ENCODE measurements at places on chromosomes 16 and 17. TPM values are rescaled to one million over a fixed set of nuclear protein-coding genes. Genes with fewer than 3 reads are reported as not detected.
A peak's percentile ranks its signal among the peaks of the same experiment; 100 is the strongest.

DNA sequence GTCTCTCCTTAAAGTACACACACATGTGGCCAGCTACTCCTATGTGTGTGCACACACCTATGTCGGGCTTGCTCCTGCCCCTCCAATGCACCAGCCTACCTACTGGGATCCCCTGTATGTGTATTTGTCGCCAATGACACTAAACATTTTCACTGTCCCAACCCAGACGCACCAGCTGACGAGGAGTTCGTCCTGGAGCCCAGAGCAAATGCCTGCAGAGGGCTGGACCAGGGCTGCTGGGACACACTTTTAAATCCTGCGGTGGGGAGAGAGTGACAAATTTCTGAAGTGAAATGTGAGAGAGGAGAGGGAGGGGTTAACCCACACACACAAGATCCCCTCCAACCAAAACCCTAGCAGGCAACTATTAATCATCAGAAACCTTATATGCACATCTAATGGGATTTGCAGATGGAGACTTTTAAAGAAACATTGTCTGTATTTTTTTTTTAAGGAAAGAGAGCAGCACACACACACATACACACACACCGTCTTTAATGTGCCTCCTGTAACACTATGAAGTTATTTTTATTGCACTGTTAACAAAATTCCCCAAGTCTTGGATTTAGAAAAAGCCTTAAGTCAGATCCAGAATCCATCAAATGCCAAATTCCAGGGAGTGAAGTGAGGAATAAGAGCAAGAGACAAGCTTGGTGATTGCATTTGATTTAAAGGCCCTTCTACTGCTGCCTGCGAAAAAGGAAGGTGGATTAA is at the start of gene MEOX1:
Gene MEOX1, minus strand, starts transcription at position 224 of the 714 bp plus-strand sequence. CDS start 388 bp downstream, outside the sequence.
- H3K27me3 ChIP-seq, result peaks cover 10% of the 10 kb centered on the region
- peak within 1 kb of the TSS; percentile 81 for H3K27ac ChIP-seq
- H3K4me3 ChIP-seq, result peak within 1 kb of the TSS; percentile 59
- peaks cover 16% of the 10 kb centered on the region for H3K4me1 ChIP-seq

- peaks cover 7% of the 10 kb centered on the region for H3K36me3 ChIP-seq
- no peak for DNase-seq
- H3K4me3 ChIP-seq, result no peak overlapping the region
- H3K27me3 ChIP-seq, result no peaks in the 10 kb centered on the region
Observed at GRCh38 chr17:73224663-73225305, 31.9 kb downstream of the COG1 start.

- no peaks in the 10 kb centered on the region for H3K27me3 ChIP-seq
- no peak for DNase-seq
- H3K4me1 ChIP-seq, result no peaks in the 10 kb centered on the region
- H3K36me3 ChIP-seq, result peaks cover 6% of the 10 kb centered on the region
- no peak overlapping the region for H3K27ac ChIP-seq
Observed at GRCh38 chr17:76088041-76088867, 9.3 kb downstream of the ZACN start.

DNA sequence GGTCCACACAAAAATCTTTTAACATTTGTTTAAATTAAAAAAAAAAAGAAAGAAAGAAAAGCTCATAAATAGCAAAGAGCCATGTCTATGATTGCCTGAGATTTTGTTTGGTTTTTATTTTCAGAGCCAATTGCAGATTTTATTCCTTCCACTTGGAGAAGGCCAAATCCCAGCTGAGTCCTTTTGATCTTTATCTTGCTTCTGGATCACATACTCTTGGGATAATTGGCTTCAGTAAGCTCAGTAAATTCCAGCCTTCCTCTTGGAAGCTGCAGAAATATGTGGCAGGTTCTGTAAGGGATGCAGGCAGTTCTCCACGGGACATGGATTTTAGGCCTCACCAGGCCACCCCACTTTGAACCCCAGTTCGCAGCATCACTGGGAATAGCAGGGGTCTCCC is 63.3 kb upstream of the TMC5 start:
- H3K4me3 ChIP-seq, result no peak overlapping the region
- no peaks in the 10 kb centered on the region for H3K36me3 ChIP-seq
- peaks cover 2% of the 10 kb centered on the region for H3K27me3 ChIP-seq
- H3K4me1 ChIP-seq, result no peaks in the 10 kb centered on the region
- no peak overlapping the region for H3K27ac ChIP-seq
- DNase-seq, result no peak

PTGES3L gene
- 0.39 TPM for total RNA-seq

DNA sequence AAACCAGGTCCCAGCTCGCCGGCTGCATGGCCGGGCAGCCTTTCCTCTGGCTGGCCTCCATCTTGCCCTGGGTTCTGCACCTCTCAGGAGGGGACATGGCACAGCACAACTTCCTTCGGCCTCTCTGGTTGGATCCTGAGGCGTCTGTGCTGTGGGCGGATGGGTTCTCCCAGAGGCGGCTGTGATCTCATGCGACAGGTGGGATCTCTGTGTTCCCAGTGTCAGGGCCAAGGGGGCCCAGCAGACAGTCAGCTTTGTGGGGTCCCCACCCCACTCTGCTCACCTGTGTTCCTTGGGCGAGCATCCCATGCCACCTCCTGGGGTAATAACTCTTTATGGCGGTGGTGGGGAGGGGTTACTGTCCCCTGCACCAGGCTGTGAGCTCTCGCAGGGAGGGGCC is 35.8 kb downstream of the FA2H start:
- no peak for DNase-seq
- no peaks in the 10 kb centered on the region for H3K27me3 ChIP-seq
- H3K27ac ChIP-seq, result peak overlapping the region; percentile 12
- H3K4me3 ChIP-seq, result no peak overlapping the region

TEX19 gene
- not detected for total RNA-seq

- H3K27ac ChIP-seq, result no peak overlapping the region
- H3K27me3 ChIP-seq, result no peaks in the 10 kb centered on the region
- H3K36me3 ChIP-seq, result peaks cover 3% of the 10 kb centered on the region
- peaks cover 12% of the 10 kb centered on the region for H3K4me1 ChIP-seq
Observed at GRCh38 chr16:1777375-1778199, 4.7 kb upstream of the MRPS34 start.

GRCh38 chr16:56311208-56312027 is 113.9 kb downstream of the AMFR start:
- no peak for DNase-seq
- H3K36me3 ChIP-seq, result no peaks in the 10 kb centered on the region
- H3K27me3 ChIP-seq, result peaks cover 2% of the 10 kb centered on the region
- H3K4me3 ChIP-seq, result no peak overlapping the region
- H3K4me1 ChIP-seq, result no peaks in the 10 kb centered on the region

DNA sequence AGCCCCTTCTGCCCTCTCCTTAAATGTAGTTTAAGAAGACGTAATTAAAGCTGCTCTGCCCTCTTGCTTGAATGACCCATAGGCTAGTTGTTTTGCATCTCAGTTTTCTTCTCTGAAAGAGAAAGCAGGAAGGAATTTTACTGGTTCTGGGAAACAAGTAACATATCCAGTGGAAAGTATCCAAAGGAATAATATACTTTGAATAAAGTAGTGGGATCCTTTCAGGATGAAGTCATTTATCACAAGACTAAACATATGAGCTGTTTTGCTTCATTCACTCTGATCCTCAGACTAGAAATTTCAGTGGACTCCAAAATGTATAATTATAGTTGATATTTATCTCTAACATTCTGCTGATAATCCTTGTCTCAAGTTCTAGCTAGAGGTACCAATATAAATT is 1297.6 kb upstream of the GOT2 start:
- H3K4me3 ChIP-seq, result no peak overlapping the region
- no peaks in the 10 kb centered on the region for H3K4me1 ChIP-seq
- no peaks in the 10 kb centered on the region for H3K27me3 ChIP-seq
- no peak overlapping the region for H3K27ac ChIP-seq
- H3K36me3 ChIP-seq, result no peaks in the 10 kb centered on the region
- DNase-seq, result no peak

DNA sequence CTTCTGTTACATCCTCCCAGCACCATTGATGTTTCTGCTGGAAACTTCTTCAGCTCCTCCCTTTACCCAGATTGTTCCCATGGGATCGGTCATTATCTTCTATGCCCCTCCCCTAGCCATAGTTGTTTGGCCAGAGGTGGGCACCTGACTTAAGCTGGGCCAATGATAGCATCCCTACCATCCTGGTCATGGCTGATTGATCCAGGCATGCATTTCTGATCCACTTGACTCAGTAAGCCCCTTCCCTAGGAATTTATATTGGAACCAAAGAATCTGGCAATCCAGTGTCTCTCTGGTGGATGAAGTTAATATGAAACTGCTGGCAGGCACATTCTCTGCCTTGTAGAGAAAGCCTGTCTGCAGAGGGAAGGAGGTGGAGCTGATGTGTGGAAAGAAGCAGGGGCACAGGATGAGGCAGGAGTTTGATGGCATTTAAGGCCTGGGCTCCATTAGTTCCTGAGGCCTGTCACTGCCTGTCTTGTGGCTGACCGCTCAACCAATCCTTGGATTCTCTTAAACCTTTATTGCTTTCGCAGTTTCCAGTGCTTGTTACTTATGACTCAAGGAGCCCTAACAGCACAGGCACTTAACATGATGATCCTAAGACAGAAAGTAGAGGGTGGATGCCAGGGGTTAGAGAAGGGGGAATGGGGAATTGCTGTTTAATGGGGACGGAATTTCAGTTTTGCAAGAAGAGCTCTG is 152.4 kb downstream of the ABCC12 start:
- H3K27me3 ChIP-seq, result no peaks in the 10 kb centered on the region
- H3K36me3 ChIP-seq, result no peaks in the 10 kb centered on the region
- H3K4me1 ChIP-seq, result no peaks in the 10 kb centered on the region
- H3K4me3 ChIP-seq, result no peak overlapping the region
- no peak for DNase-seq
- no peak overlapping the region for H3K27ac ChIP-seq

DNA sequence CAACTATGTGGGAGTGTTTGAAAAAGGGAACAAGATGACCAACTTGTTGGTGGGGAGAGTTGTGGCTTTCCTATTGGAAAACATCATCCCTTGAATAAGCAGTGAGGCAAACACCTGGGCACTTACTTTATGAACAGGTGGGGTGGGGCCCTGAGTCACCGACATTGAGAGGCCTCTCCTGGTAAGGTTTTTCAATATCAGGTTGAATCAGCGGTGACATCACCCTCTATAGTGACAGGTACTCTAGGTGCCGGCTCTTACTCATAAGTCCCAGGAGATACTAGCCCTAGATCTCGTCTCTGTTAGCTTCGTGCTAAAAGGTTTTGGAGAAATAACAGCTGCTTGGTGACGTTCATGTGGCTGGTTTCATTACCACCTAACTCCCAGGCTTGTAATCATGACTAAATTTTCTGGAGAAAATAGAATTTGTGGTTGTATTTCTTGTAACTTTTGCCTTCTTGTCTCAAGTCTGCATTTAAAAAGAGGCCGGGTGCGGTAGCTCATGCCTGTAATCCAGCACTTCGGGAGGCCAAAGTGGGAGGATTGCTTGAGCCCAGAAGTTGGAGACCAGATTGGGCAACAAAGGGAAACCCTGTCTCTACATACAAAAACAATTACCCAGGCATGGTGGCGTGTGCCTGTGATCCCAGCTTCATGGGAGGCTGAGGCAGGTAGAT is 19.3 kb downstream of the CDH1 start:
- H3K27ac ChIP-seq, result no peak overlapping the region
- H3K27me3 ChIP-seq, result no peaks in the 10 kb centered on the region
- H3K4me1 ChIP-seq, result peaks cover 41% of the 10 kb centered on the region

EXOC3L1 gene
- total RNA-seq, result not detected

GRCh38 chr17:51435171-51435552 is 174.8 kb downstream of the UTP18 start:
- no peak overlapping the region for H3K27ac ChIP-seq
- no peak overlapping the region for H3K4me3 ChIP-seq
- H3K27me3 ChIP-seq, result no peaks in the 10 kb centered on the region
- H3K36me3 ChIP-seq, result no peaks in the 10 kb centered on the region

CA10 gene
- not detected for total RNA-seq

DNA sequence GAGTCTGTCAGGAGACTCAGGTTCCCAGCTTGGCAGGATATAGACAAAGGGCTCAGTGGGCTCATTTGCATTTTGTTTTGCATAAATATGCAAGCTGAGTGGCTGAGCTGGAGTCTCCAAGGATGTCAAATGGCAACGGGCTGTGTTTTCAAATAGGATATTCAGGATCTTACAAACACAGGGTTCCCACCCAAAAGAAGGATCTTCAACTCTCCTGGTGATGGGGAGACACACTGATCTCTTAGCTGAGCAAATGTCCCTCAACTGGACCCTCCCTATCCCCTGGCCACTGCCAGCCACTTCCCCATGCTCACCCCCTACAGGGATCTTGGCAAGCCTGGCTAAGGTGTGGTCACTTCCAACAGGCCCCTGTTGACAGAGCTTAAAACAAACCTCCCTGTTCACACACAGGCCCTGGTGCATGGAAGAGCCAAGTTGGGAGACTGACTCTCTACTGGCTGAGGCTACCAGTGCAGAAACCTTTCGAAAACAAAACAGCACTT is 61.6 kb downstream of the SOX9 start:
- no peaks in the 10 kb centered on the region for H3K4me1 ChIP-seq
- no peak overlapping the region for H3K27ac ChIP-seq
- no peaks in the 10 kb centered on the region for H3K36me3 ChIP-seq
- H3K4me3 ChIP-seq, result no peak overlapping the region
- H3K27me3 ChIP-seq, result no peaks in the 10 kb centered on the region

DNA sequence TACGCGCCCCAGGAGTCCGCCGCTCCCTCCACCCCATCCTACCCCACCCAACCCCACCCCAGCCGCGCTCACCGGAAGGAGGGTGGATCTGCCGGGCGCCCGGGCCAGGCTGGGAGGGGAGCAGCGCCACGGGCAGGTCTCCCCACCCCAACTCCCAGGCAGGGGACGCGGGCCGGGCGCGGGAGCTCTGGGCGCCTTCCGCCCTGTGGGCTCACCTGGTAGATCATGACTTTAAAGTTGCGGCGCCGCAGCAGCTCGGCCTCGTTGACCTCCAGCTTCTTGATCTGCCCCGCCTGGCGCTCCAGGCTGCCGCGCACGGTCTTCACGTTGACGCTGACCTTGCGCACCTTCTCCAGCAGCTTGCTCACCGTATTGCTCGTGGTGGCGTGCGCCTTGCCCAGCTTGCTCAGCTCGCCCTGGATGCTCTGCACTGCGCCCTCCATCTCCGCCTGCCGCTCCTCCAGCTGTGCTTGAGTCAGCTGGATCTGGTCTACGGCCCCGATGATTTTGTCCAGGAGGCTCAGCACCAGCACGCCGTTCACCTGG is 571 bp downstream of the CAVIN1 start:
- H3K4me3 ChIP-seq, result peak overlapping the region; percentile 88
- peak overlapping the region; percentile 49 for H3K27ac ChIP-seq
- H3K27me3 ChIP-seq, result peaks cover 59% of the 10 kb centered on the region
- H3K4me1 ChIP-seq, result peaks cover 11% of the 10 kb centered on the region
- peak; percentile 61 for DNase-seq
- no peaks in the 10 kb centered on the region for H3K36me3 ChIP-seq

Measured in activated naive CD8-positive, alpha-beta T cell treated with anti-CD3 and anti-CD28 coated beads, Interleukin-2, amount 10 ng/mL, durations not matched to agents 7 days and 5 days (primary cell).